ENCODE measurements at places on chromosomes 16 and 17. TPM values are rescaled to one million over a fixed set of nuclear protein-coding genes. Genes with fewer than 3 reads are reported as not detected.

QRICH2 gene
- 4.0 TPM for total RNA-seq

GABARAP gene
- 355 TPM for total RNA-seq

SEZ6 gene
- not detected for total RNA-seq

DNA sequence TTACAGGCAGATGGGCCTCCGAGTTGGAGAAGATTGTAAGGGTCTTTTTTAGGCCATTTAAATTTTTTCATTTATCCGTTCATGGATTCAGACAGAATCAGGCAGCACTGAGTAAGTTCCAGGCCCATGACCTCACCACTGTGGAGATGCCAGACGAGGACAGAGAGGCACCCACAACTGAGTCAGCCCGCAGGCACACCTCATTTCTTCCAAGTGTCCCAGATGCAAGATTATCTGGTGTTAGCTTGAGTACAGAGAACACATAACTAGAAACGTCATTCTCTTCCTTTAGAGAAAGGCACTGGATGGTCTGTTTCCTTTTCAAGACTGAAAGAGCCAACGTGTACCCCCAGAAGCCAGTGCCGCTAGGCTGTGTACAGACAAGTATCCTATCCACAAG is 16.9 kb downstream of the CLEC16A start:
- H3K27me3 ChIP-seq = no peaks in the 10 kb centered on the region
- no peaks in the 10 kb centered on the region for H3K36me3 ChIP-seq
- peak overlapping the region; percentile 49 for H3K4me3 ChIP-seq
- DNase-seq = peak; percentile 97
- peak overlapping the region; percentile 86 for H3K27ac ChIP-seq

GRCh38 chr16:74280448-74280847 is 16.2 kb upstream of the PSMD7 start:
- no peak overlapping the region for H3K27ac ChIP-seq
- no peak for DNase-seq
- no peaks in the 10 kb centered on the region for H3K4me1 ChIP-seq
- H3K36me3 ChIP-seq = no peaks in the 10 kb centered on the region

DNA sequence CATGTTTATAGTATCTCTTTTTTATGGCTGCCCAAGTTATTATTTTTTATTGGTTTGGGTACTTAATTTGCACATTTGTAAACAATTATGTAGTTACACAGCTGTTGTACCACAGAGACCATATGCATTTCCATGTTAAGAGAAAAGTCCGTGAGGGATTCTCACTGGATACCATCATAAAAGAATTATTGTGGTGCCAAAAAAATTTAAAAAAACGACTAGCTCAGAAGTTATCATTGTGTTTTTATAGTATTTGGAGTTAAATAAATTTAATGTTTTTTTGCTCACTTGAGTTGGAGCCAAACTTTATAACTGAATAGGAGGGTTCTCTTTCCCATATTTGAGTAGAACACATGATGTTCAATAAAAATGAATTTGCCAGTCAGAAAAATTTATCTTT is 618.7 kb downstream of the WWOX start:
- H3K4me1 ChIP-seq = no peaks in the 10 kb centered on the region
- H3K36me3 ChIP-seq = no peaks in the 10 kb centered on the region
- no peak overlapping the region for H3K27ac ChIP-seq
- no peak overlapping the region for H3K4me3 ChIP-seq

DNA sequence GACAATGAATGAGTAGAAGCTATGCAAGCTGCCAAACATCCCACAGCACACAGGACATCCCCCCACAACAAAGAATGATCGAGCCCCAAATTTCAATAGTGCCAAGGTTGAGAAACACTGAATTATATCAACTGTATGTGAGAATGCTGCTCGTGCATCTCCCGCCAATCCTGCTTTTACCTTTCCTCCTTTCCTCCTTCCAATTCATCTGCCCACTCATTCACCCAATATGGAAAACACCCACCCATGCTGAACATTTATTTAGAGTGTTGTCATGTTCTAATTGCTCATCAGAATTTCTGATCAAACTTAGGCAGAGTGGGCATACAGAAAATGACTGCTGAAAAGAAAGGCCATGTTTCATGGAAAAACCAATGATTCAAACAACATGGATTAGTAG is 183.0 kb downstream of the TMEM114 start:
- H3K27me3 ChIP-seq = no peaks in the 10 kb centered on the region
- no peaks in the 10 kb centered on the region for H3K4me1 ChIP-seq
- H3K36me3 ChIP-seq = no peaks in the 10 kb centered on the region
- no peak overlapping the region for H3K4me3 ChIP-seq
- no peak overlapping the region for H3K27ac ChIP-seq

DNA sequence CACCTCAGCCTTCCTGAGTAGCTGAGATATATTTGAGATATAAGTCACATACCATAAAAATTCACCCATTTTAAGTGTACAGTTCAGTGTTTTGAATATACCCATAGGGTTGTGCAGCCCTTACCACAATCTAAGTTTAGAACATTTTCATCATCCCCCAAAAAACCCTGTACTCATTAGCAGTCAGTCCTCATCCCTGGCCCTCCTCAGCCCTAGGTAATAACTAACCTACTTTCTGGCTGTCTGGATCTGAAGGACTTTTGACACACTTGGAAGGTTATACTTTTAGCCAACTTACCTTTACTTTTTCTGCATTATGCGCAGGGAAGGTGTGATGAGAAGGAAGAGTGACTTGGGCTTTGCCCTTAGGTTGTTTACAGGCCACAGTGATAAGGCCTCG is 4.0 kb upstream of the PLEKHG4 start:
- no peak overlapping the region for H3K4me3 ChIP-seq
- no peaks in the 10 kb centered on the region for H3K36me3 ChIP-seq

DNA sequence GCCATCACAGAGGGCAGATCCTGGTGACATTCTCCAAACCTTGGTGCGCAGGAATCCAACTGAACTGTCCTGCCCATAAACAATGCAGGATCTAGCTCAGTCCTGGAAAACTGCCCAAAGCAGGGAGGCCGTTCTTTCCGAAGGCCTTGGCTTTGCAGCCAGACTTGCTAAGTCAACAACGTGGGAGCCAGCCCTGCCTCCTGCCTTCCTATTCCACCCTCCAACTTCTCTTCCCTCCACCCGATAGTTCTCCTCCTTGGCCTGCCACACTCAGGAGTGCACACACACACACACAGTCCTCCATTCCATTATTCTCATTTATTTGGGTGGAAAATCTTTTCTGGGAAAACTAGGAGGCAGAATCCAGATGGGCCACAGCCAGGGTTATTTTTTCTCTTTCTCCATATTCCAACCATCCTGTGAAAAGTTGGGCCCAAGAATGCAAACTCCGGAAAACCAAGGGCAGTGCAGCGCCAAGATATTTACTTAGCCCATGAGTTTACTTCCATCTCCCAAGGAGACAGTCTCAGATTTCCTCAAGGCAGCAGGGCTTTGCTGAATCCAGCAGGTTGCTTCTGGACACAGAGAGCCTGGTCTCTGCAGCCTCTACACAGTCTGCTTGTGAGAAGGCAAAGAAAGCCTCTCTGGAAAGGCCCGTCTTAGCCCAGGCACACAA is 15.8 kb downstream of the COPRS start:
- no peaks in the 10 kb centered on the region for H3K36me3 ChIP-seq
- H3K27me3 ChIP-seq = no peaks in the 10 kb centered on the region
- H3K4me3 ChIP-seq = peak overlapping the region; percentile 44
- peak; percentile 80 for DNase-seq
- H3K4me1 ChIP-seq = peaks cover 12% of the 10 kb centered on the region

GRCh38 chr16:12098429-12099310 is 122.1 kb downstream of the SNX29 start:
- no peak overlapping the region for H3K4me3 ChIP-seq
- no peak overlapping the region for H3K27ac ChIP-seq
- no peak for DNase-seq
- H3K27me3 ChIP-seq = no peaks in the 10 kb centered on the region
- H3K4me1 ChIP-seq = peaks cover 14% of the 10 kb centered on the region
- H3K36me3 ChIP-seq = no peaks in the 10 kb centered on the region

DNA sequence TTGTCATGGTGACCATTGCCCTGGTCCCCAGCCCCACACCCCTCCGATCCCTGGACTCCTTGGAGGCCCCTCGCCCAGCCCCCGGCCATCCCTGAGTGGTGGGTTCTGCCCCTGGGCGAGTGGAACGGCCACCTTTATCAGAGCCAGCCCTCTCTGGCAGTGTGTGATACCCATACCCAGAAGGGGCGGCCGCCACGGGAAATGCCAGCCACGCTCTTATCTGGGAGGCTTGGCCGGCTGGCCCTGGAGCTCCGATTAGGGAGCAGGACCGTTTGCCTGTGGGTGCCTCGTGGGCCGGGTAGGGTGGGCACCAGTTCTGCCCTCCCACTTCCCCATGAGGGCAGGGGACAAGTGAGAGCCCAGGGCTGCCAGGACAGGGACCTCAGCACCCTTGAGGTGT is 58.3 kb upstream of the ZC3H18 start:
- no peak overlapping the region for H3K4me3 ChIP-seq
- no peaks in the 10 kb centered on the region for H3K36me3 ChIP-seq
- H3K4me1 ChIP-seq = no peaks in the 10 kb centered on the region
- no peak overlapping the region for H3K27ac ChIP-seq
- no peaks in the 10 kb centered on the region for H3K27me3 ChIP-seq
- no peak for DNase-seq

- peaks cover 50% of the 10 kb centered on the region for H3K27me3 ChIP-seq
- no peak overlapping the region for H3K4me3 ChIP-seq
- H3K27ac ChIP-seq = no peak overlapping the region
- H3K4me1 ChIP-seq = no peaks in the 10 kb centered on the region
- DNase-seq = no peak
These were observed 4.1 kb upstream of the HS3ST6 start for GRCh38 chr16:1922357-1922756.

All from GM23248 (cell line).